GM20000 (cell line): ENCODE measurements at places on chromosomes 5 and 9.

DNA sequence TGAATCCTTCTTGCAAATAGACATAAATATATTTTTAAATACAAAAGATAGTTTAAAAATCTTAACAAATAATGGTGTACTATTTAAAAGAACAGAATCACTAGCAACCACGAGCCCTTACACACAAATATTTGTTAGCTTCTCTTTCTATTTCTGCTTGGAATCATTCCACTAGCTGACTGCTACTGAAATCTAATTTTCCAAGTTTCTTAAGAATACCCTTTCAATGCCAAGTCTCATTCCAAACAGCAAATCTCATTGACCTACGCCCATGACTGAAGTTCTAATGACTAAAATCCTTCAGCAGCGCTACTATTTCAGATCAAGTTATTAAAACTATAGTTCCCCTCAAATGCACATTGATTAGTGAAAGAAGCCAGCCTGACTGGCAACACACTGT lies 13.2 kb upstream of the PPP1R2B start:
- DNase-seq, result no peak

GRCh38 chr5:107324809-107325208 lies 345.9 kb downstream of the EFNA5 start:
- no peak for DNase-seq

- peak; percentile 81 for DNase-seq
Measured at GRCh38 chr9:130931508-130932254, 7.4 kb downstream of the FIBCD1 start.

- no peak for DNase-seq
Measured at GRCh38 chr9:128396970-128397613, 23.6 kb upstream of the CERCAM start.

- DNase-seq, result peak; percentile 45
Measured at GRCh38 chr9:35489313-35490154, at the start of gene RUSC2. Gene RUSC2, plus strand, starts transcription at chr9:35490111. Its CDS starts 56,411 bp downstream, at chr9:35546522.
